SHP77 treated with DMSO at 0.1 percent for 48 hours (cell line): ENCODE measurements at places on chromosomes 5 and 9.

DNA sequence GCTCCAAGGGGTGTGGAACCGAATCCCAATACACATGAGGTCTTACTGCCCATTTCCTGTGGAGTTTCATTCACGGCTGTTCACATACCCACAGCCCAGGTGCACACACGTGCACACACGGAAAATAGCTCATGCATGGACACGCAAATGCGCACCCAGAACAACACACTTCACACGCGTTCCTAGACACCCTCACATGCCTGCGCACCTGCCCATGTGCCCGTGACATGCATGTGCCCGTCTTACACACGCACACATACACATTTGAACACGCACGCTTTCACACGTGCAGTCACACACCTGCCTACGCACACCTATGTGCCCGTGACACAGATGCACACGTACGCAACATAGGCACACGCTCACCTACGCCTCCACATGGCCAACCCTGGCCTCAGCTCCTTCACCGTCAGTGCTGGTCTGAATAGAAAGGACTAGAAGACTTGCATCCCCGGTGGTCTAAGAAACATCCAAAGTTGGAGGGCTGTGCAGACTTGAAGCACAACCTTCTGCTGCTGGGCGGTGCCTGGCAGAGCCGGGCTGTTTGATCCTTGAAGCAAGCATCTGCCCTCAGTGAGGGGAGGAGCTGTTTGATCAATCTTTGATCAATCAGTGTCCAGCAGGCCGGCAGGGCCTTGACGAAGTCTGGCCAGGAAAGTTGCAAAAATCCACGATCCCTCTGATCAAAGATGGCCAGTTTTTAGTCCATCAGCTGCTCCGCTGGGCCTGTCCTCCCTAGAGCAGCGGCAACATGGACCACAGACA is 164.7 kb downstream of the OLFM1 start:
- DNase-seq = no peak

DNA sequence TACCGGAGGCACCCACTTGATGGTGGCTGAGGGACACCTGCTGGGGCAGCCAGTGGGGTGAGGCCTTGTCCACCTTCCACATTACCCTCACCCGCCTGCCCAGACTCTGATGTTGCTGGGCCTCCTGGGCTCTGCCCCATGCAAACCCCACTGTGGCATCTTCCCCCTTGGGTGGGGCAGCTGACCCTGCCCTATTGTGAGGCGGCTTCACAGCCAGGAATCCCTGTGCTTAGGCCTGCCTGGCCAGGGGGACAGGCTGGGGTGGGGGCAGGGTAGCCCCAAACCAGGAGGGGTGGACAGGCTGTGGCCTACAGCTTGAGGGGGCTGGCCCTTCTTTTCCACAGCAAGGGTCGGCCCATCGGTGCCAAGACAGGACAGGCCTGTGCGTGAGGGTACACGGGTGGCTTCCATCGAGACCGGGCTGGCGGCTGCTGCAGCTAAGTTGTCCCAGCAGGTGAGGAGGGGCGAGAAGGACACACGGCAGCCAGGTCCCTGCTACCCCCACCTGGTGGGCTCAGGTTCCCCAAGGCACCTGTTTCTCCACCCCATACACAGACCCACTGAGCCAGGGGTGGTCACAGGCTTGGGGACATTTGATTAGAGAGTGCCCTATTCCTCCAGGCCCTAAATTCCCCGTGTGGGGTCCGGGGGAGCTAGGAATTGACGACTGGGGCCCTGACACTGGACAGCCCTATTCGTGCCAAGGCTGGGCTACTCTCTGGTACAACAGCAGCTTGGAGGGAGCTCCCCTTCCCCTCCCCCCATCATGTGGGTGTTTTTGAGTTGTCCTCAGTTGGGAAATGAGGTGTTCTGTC is 99.2 kb downstream of the PHF2 start:
- no peak for DNase-seq

DNA sequence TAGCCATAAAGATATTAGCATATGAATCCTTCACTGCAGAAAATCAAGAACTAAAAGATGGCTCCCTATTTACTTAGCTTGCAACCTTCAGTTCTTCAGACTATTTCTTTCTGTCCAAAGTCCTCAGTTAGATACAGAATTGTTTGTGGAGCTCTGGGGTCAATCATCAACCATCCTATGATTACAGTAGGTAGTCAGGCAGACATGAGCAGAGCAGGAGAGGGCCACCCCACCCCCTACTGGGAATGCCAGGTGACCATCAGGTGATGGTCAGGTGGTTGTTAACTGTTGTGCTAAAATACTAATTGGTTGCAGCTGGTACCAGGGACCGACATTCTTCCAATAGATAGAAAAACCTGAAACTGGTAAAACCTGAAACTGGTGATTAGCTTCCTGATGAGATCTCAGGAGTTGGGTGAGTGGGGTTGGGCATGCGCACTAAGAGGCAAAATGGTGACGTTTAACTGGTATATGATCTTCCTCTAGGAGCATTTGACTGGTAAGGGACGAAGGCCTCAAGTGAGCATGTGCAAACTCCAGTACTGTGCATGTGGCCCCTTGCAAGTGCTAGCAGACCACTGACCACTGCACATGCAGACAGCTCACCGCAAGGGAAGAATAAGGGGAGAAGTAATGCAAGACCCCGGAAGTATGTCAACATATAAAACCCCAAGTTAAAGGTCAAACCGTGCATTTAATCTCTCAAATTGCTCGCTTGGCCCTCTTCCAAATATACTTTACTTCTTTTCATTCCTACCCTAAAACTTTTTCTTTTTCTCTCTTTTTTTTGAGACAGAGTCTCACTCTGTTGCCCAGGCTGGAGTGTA is 13.6 kb downstream of the C9orf57 start:
- no peak for DNase-seq

- DNase-seq = no peak
Observed at GRCh38 chr9:36218011-36218410, 27.3 kb downstream of the CLTA start.

DNA sequence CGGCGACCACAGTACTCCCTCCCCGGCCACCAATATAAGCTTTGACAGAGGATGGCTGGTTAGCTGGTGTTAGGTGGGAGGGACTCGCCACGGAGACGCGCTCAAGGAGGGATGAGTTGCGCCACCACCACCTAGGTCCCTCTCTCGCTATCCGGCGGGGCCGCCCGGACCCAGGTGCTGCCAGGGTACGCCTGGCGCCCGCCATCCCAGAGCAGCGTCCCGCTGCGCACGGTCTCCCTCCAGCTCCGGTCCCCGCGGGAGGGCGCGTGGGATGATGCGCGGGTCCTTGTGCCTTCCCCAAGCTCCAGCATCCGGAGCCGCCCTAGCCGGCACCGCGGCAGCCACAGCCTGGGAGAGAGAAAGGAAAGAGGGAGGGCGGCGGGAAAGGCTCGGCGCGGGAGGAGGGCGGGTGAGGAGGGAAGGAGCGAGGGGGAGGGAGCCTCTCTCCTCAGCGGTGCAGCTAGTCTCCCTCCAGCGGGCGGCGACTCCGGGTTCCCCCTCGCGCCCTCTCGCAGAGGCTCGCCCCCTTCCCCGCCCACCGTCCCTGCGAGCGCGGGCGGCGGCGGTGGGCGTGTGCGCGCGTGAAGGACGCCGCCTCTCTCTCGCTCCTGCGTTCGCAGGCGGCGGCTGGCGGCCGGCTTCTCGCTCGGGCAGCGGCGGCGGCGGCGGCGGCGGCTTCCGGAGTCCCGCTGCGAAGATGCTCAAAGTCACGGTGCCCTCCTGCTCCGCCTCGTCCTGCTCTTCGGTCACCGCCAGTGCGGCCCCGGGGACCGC is at the start of gene CAMK4:
Gene CAMK4, plus strand, starts transcription at position 598 of the 774 bp plus-strand sequence. Its CDS starts 100 bp downstream, at position 698.
- peak; percentile 28 for DNase-seq

GRCh38 chr5:139886213-139886612 is 90.6 kb downstream of the PSD2 start:
- DNase-seq = no peak
